Placental pericyte (primary cell): ENCODE measurements at places on chromosomes 4 and X. TPM values are rescaled to one million over a fixed set of nuclear protein-coding genes. Genes with fewer than 3 reads are reported as not detected.

Gene PABPC1L2B
- not detected in 2 replicates for total RNA-seq

Gene MAGEA10
- total RNA-seq: not detected in 2 replicates

Gene BMP3
- 0.14 TPM in 1 of 2 replicates, not detected in the other for total RNA-seq

Gene MAGEA8
- total RNA-seq: not detected in 2 replicates

Gene FOXP3
- not detected in 2 replicates for total RNA-seq

Gene BDH2
- 25.3 and 29.8 TPM in 2 replicates for total RNA-seq

Gene MAGEA1
- total RNA-seq: not detected in 2 replicates

Gene DYNLT3
- total RNA-seq: 40.0 and 108 TPM in 2 replicates

Gene MAGEA2B
- total RNA-seq: not detected in 2 replicates

Gene RAB40AL
- total RNA-seq: 0.14 and 0.66 TPM in 2 replicates

Gene SLC16A2
- 9.0 and 14.5 TPM in 2 replicates for total RNA-seq

Gene CAPN6
- not detected in 2 replicates for total RNA-seq

Gene CXXC4
- under 0.01 and 0.14 TPM in 2 replicates for total RNA-seq

Gene SHROOM4
- total RNA-seq: 0.44 and 2.6 TPM in 2 replicates

Gene TEX13C
- not detected in 2 replicates for total RNA-seq

Gene IL13RA2
- total RNA-seq: 13.0 and 27.8 TPM in 2 replicates

Gene PHEX
- 0.44 and 1.0 TPM in 2 replicates for total RNA-seq

Gene GAGE1
- not detected in 2 replicates for total RNA-seq

Gene ITIH6
- not detected in 2 replicates for total RNA-seq

Gene P2RY4
- 0.14 and 0.22 TPM in 2 replicates for total RNA-seq

Gene SPANXD
- not detected in 2 replicates for total RNA-seq

Gene ENPEP
- 0.44 and 1.1 TPM in 2 replicates for total RNA-seq

Gene TCP11X2
- not detected in 2 replicates for total RNA-seq

Gene NHSL2
- total RNA-seq: under 0.01 and 1.4 TPM in 2 replicates

Gene PAGE2B
- total RNA-seq: not detected in 2 replicates

Gene SPANXA2
- not detected in 2 replicates for total RNA-seq

Gene TMSB15A
- total RNA-seq: 1.0 TPM in 1 of 2 replicates, not detected in the other

Gene EPGN
- total RNA-seq: not detected in 2 replicates

Gene NAA11
- total RNA-seq: 3.9 and 21.0 TPM in 2 replicates

Gene SMPX
- total RNA-seq: not detected in 2 replicates

Gene SNCA
- 4.9 and 7.9 TPM in 2 replicates for total RNA-seq

Gene GYPB
- total RNA-seq: not detected in 2 replicates

Gene PAGE1
- not detected in 2 replicates for total RNA-seq

Gene IL9R
- total RNA-seq: not detected in 2 replicates

Gene FRAS1
- total RNA-seq: 0.57 and 13.8 TPM in 2 replicates

Gene MEPE
- not detected in 2 replicates for total RNA-seq

Gene UGT2B11
- total RNA-seq: not detected in 2 replicates

Gene PPP1R3F
- total RNA-seq: 4.6 and 5.2 TPM in 2 replicates

Gene GPC3
- total RNA-seq: 4.2 TPM in 1 of 2 replicates, not detected in the other

Gene MAGEA11
- total RNA-seq: not detected in 2 replicates
